ENCODE measurements at places on chromosomes 2 and 18. TPM values are rescaled to one million over a fixed set of nuclear protein-coding genes. Genes with fewer than 3 reads are reported as not detected.
A peak's percentile ranks its signal among the peaks of the same experiment; 100 is the strongest.

DNA sequence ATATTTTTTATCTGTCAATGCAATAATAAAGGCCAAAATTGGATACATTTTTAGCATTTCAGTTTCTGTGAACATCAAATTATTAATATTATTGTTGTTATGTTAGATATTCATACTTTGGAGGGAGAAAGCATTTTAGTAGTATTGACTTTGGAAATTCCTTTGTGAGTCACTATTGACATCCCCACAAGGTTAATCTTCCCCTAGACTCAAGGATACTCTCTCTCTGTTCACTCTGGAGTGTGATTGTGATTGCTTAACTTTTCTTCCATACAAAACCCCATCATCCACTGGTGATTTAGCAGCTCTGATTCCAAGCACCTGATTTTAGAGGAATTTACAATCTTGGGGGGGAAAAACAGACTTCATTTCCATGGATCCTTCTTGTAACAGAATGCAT, 352.0 kb downstream of the THSD7B start:
- DNase-seq: no peak

DNA sequence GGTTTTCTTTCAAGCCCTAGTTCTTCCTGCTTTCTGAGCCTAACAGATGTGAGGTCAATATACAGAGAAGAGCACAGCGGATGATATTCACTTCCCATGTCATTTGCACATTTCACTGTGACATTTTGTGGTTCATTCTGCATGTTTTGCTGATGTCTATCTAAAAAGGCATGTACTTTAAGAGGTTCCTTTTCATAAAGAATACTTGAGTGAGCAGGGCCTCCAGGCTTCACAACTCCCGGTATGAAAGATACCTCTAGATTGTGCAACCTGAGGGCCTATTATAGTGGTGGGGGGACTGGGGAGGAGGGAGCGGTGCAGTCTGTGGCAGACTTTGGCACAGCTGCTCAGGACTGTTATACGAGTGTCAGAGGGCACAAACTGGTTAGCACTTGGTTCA, 54.6 kb downstream of the CPO start:
- no peak for DNase-seq

DNA sequence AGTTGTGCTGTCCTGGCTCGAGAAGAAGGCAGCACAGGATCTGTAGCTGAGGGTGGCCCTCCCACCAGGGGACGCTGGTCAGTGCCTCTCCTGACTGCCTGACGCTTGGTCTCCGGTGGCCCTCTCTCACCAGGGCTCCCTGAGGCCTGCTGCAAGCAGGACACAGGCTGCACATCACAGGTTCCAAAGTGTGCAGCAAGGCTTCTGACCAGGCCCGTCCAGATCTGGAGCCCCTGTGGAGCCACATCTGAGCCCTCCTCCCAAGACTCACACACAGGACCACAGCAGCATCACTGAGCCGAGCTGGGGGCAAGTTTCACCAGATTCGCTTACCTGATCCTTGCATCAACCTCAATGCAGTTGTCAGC, 12.1 kb downstream of the AMER3 start:
- DNase-seq: peak; percentile 62

- DNase-seq: no peak
Measured at GRCh38 chr2:27857417-27858172, 32.6 kb downstream of the RBKS start.

GRCh38 chr18:49564518-49564834, 2.6 kb downstream of the LIPG start:
- no peak for DNase-seq

DNA sequence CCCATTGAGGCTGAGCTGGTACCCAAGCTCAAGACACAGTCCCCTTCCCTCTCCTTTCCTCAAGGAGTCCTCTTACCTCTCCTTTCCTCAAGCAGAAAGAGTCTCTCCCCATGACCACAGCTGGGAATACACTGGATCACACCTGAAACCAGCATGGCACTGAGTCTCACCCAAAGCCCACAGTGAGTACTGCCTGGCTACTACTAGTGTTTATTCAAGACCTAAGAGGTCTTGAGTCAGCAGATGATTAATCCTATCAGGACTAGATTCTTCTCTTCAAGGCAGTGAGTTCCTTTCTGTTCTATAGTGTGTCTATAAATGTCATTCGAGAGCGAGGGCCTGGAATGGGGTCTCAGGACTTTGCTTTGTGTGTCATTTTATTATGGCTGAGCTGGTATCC, 111.4 kb downstream of the METTL4 start:
- no peak for DNase-seq

GRCh38 chr2:32760628-32761027, 132.8 kb downstream of the TTC27 start:
- no peak for DNase-seq

GRCh38 chr2:117835990-117836760, 21.7 kb downstream of the DDX18 start:
- DNase-seq: peak; percentile 95

- DNase-seq: no peak
Measured at GRCh38 chr18:9726936-9727335, 18.8 kb downstream of the RAB31 start.

DNA sequence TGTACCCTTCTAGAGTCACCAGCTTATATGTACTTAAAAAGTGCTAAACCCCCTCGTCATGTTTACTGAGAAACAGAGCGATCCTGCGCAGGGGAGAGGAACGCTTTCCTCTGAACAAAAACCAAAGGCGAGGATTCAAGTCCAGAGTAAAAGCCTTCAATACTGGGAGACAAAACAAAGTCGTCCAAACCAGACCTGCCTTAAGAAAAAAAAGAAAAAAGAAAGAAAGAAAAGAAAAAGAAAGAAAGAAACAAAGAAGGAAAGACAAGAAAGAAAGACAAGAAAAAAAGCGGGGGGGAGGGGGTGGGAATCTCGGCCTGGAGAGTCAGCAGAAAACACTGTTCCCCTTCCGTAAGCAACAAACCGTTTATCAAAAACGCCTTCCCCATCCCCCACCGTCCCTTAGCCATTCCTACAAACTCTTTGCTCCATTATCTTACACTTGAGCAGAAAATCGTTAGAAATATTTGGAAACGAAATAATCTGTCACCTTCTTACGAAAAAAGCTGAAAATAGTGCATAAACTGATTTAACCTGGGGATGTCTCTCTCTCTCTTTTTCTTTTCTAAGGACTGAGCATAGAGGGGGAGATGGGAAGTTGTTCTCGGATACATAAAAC, 3.3 kb downstream of the PTGR3 start:
- no peak for DNase-seq

GRCh38 chr2:202164411-202164810, 74.0 kb downstream of the SUMO1 start:
- DNase-seq: peak; percentile 37

GRCh38 chr2:199464606-199465352, 7.0 kb upstream of the SATB2 start:
- peak; percentile 79 for DNase-seq

DNA sequence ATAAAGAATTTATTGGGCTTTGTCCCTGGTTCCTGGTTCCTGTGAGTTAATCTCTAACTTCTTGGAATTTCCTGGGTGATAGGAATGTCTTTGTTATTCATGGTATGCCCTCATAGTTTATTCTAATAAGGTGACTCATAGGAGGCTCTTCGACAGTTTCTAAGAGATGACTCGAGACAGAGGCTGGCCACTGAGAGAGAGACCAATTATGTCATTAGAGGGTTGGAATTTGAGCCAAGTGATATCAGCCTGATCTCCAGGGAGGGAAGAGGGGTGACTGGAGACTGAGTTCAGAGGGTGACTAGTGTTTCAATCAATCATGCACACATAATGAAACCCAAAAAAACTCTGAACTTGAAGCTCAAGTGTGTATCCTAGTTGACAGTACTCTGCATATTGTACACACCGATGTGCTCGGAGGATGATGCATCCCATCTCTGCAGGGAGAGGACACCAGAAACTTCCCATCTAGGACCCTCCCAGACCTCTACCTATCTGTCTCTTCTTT, 185.7 kb downstream of the MTCL1 start:
- peak; percentile 77 for DNase-seq

DNA sequence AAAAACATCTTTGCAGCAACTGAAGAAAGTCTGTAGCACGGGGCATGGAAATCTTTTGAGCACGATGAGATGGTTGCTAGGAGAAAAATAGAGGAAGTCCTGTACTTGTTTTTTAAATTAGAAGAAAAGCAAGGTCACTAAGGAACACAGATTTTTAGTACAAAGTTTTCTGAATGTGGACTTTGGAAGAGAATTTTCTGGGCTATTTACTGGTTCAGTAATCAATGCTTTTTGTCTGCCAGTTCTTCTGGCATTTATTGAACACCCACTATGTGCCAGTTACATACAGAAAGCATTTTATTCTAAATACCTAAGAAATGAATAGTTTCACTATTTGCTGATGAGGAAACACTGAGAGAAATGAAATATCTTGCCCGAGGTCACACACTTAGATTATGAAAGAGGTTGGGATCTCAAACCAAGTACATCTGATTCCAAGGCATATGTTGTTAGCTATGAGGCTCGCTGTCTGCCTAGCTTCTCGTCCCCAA, 15.6 kb upstream of the MAP3K20 start:
- DNase-seq: no peak

- DNase-seq: no peak
Measured at GRCh38 chr2:239684996-239685395, 284.2 kb upstream of the HDAC4 start.

DNA sequence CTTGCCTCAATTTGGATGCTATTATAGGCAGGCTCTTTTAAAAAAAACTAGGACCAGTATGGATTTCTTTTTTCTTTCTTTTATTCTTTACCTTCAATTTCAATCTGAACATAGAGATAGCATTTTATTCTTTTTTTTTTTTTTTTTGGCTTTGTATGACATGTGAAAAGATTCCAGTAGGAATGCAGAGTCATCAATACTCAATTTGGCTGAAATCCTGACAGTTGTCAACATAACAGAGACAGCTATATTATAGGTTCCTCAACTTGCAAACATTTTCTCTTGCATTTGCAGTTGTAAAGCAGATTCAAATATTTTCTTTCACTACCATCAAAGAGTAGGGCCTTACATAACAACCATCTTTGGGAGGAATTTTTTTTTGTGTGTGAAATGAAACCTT, 334.4 kb downstream of the LRP1B start:
- no peak for DNase-seq

DNA sequence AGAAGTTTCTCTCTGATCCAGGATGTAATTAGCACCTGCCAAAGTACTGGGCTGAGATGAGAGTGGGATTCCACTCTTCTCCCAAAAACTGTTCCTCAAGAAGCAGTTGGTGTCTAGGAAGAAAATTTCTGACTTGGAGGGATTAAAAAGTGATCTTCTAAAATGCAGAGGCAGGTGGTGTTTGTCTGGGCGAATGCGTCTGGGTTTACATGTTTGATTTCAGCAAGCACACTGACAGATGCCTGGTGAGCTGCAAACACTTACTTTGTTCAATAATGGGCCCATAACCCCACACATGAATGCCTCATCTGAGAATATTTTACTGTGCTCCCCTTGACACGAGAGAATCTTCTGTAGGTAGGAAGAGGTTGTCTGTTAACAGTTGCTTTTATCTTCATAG, 24.3 kb upstream of the KCNF1 start:
- no peak for DNase-seq

DNA sequence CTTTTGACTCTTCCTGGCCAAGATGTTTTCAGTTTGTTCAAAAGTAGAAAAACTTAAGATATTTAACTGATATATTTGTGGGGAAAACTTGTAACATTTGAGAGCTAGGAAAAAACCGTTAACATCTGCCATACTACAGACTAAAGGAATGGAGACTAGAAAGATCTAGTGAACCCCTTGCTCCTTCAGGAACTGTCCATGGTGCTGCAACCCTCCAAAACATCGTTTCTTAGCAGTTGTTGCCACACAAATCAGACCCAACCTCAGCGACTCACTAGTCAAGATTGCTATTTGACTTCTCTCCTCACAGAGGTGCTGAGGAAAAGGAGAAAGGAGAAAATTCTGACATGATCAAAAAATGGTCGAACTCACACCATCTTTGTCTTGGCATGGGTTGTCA, 393.8 kb upstream of the LYPD1 start:
- DNase-seq: no peak

DNA sequence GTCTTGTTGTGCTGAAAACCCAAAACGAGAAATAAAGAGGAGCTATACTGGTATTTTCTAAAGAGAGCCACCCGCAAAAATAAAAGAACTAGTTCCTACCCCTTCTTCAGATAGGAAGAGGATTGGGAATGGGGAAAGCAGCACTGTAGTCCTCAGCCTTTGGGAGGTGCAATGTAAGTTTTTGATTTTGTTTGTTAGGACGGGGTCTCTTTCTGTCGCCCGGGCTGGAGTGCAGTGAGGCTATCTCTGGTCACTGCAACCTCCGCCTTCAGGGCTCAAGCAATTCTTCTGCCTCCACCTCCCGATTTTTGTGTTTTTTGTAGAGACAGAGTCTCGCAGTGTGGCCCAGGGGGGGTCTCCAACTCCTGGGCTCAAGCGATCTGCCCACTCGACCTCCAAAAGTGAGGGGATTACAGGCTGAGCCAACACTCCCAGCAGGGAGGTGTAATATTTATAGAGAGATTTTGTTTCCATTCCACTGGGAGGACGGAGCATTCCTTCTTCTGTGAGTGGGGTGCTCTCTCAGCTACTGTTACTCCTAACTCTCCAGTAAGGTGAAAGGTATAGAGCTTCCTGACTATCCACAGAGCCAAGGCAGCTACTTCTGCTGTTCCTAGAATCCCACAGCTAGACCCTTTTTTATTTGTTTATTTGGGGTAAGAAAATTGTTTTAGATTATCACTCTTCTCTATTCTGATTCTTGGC, 13.1 kb upstream of the GULP1 start:
- DNase-seq: no peak

GRCh38 chr2:214311031-214311533, 99.8 kb upstream of the VWC2L start:
- no peak for DNase-seq

DNA sequence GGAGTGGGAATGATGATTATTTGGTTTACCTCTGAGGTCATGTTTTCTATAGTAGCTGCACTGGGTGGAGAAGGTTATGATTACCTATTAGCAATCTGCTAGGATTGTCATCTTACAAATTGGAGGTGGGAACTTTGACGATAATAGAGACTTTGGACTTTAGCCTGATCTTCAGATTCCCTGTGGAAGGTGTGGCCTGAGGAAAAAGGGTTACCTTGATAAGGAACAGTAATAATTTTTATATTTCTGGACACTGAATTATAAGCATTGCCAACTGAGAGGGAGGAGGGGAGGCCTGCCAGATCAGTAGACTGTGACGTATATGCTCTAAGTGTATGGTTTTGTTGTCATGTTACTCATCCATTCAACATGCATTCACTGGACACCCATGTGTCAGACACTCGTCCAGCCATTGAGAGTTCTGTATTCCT, 183.4 kb upstream of the FOSL2 start:
- DNase-seq: no peak

Gene CDH19
- not detected for total RNA-seq

Gene SERPINB10
- 0.29 TPM for total RNA-seq

Gene KCNS3
- total RNA-seq: 2.7 TPM

Gene INHBB
- total RNA-seq: under 0.01 TPM

Gene MGAT5
- total RNA-seq: 28.3 TPM

Gene DIS3L2
- 21.2 TPM for total RNA-seq

Gene RTP5
- not detected for total RNA-seq

Gene COLEC11
- under 0.01 TPM for total RNA-seq

Gene SOWAHC
- 17.7 TPM for total RNA-seq

Gene CHPF
- 192 TPM for total RNA-seq

Gene CENPA
- 2.9 TPM for total RNA-seq

Gene CXCR2
- total RNA-seq: not detected

Gene SNORC
- 0.72 TPM for total RNA-seq

Gene SUCLG1
- total RNA-seq: 57.2 TPM

Gene AMER3
- not detected for total RNA-seq

Gene GPR75
- 1.8 TPM for total RNA-seq

Gene GKN1
- total RNA-seq: 0.29 TPM
